NCI-H2227 treated with DMSO at 0.1 percent for 48 hours (cell line): ENCODE measurements at places on chromosomes 3 and 15.
A peak's percentile ranks its signal among the peaks of the same experiment; 100 is the strongest.

DNA sequence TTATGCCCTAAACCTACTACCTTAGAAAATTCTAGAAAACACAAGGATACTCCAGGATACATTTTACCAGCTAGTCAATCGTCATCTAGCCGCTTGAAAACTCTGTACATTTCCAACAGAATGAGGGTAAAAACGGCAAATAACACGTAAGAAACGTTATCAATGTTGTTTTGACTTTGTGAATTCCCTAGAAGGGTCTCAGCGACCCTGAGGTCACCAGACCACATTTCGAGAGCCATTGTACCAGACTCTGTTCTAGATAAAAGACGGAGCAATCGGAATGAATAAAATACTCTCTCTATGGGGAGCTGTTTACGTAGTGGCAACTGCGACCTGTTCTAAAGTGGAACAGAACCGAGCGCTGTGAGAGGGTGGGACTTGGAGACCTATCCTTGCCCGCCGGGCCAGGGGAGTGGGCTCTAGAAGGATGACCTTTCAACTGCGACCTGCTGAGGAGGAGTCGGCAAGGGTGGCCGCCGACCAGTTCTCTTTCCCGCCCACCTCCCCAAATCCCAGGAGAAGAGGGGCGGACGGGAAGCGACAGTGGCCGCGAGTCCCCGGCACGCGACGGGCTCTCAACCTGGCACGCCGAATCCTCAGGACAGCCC is 778 bp upstream of the AP4E1 start:
- DNase-seq = peak; percentile 28

DNA sequence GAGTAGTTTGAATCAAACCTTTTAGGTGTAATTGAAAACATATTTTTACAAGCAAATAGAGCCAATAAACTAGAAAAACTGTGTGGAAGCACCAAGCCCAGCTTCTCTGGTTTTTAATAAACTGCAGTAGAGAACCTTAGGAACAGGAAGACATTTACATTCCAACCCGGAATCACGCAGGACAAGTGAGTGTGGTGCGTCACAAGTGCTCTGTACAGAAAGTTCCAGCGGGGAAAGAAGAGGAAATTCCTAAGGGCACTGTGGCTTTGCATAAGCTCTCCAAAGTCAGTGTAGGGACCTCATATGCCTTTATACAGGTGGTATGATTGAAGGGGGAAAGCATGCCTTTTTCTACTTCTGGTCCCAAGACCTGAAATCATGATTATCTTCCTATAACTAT is 21.6 kb downstream of the COL8A1 start:
- no peak for DNase-seq

GRCh38 chr3:81823882-81824395 is 62.5 kb upstream of the GBE1 start:
- peak; percentile 54 for DNase-seq

GRCh38 chr3:133991209-133991608 is 38.5 kb downstream of the SLCO2A1 start:
- no peak for DNase-seq

- no peak for DNase-seq
Measured at GRCh38 chr3:25507811-25508210, 79.7 kb downstream of the RARB start.

GRCh38 chr3:11415099-11415498 is 142.9 kb downstream of the ATG7 start:
- no peak for DNase-seq

- no peak for DNase-seq
Measured at GRCh38 chr3:81301230-81301629, 460.2 kb downstream of the GBE1 start.

DNA sequence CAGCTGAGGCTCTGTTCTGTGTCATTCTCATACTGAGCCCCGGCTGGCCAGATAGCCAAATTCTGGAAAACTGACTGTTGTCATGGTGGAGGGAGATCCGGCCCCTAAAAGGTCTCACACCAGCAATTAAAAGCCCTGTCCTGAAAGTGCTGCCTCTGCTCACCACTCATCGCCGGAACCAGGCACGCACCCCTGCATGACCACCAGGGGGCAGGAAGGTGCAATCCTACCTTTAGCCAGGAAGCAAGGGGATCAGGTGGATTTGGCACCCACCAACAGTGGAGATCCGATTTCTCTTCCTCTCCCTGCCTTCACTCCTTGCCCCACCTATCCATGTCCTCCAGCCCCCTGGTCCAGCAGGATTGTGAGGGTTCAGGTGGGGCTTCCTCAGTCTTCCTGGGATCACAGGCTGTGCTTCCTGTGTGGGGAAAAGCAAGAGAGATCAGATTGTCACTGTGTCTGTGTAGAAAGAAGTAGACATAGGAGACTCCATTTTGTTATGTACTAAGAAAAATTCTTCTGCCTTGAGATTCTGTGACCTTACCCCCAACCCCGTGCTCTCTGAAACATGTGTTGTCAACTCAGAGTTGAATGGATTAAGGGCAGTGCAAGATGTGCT is 16.1 kb upstream of the CACNA2D2 start:
- peak; percentile 9 for DNase-seq

DNA sequence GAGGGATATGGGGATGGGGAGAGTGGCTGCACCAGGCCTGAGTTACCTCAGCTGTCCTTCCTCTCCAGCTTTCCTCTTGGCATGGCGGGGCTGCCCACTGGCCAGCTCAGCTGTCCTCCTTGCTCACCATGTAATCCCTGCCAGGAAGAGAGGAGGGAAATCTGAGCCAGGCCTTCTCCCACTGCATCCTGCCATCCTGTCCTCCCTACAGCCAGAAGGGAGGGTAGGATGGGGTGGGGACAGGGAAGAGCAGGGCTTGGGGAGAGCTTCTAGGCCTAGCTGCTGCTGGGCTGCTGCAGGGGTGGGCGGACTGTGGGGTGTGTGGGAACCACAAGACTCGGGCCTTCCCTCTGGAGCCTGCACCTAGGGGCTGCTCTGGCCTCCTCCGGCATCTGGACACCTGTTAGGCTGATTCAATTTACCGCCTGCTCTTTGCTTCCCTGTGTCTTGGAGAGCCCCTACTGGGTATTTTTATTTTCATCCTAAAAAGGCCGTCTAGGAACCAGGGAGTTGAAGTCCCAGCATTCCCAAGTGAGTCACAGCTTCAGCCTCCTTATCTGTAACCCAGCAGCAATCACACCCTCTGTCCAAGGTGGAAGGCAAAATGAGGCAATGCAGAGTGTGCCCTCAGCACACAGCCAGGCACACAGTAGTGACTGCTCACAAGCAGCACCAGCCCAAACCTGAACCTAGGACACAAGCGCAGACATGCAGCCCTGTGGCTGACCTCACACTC is 13.1 kb upstream of the KY start:
- no peak for DNase-seq

GRCh38 chr3:37223576-37223975 is 49.2 kb upstream of the LRRFIP2 start:
- no peak for DNase-seq

DNA sequence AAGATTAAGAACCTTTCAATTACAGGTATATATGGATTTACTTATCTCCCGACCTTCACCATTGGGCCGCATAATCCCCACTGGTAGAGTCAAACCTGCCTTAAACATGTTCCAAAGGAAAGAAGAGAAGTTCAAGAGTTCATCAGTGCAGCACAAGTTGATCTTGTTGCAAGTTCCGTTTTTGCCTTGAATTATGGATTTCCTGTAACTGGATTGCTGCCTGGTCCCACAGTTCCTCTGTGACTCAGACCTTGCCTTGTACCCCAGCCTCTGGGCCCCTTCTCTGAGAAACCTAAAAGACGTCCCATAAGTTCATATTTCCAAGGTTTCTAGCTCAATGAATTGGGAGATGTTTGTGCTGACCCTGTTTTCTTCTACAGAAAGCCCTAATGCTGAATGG is 112.5 kb upstream of the THBS1 start:
- DNase-seq = no peak

- no peak for DNase-seq
Measured at GRCh38 chr3:153392363-153392762, 230.3 kb downstream of the RAP2B start.

DNA sequence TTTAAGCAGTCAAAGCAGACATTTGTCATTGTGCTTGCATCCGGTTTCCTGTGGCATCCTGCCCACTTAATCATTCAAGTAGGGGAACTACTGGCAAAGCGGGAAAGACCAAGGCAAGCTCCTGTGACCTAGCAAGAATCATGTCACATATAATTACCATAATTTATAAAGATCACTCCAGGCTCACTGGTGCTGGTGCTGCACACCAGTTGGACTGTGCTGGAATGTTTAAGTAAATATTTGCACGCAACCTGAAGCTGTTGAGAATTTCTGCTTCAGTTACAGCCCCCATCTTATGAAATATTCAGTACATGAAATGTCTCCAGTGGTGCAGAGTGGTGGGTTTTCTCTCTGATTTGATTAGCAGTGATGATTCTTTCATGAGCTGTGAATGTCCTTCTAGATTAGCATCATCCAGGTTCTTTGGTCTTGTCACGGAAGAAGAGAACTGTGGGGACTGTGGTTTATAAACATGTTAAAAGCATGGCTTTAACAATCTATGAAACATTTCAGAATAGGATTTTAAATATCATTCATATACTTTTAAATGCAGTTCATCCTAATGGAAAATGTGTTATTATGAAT is 621.3 kb upstream of the EPHA6 start:
- DNase-seq = no peak
